Progenitor cell of endocrine pancreas (in vitro differentiated cells): ENCODE measurements at places on chromosomes 2 and 18. TPM values are rescaled to one million over a fixed set of nuclear protein-coding genes. Genes with fewer than 3 reads are reported as not detected.

- H3K4me3 ChIP-seq, result no peak overlapping the region
- no peaks in the 10 kb centered on the region for H3K27me3 ChIP-seq
- no peak for DNase-seq
Observed at GRCh38 chr2:168156661-168157060, 90.7 kb downstream of the STK39 start.

GRCh38 chr2:64787019-64787365 lies 133.3 kb upstream of the SERTAD2 start:
- DNase-seq, result no peak
- H3K4me3 ChIP-seq, result no peak overlapping the region
- H3K27ac ChIP-seq, result no peak overlapping the region
- no peaks in the 10 kb centered on the region for H3K36me3 ChIP-seq

DNA sequence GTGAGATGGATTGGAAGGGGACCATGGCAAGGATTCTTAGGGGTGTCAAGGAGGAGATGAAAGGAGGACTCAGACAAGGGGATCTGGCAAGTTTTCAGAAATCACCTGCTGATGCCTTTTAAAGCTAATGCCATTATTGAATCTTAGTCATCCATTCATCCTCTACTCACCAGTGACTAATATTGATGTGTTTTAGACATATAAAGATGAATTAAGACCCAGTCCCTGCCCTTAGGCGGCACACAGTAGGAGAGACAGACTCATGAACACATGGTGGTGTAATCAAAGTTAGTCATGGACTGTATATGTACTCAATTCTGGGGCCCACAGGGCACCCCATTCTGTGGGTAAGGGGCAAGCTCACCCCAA lies 56.5 kb upstream of the ATL2 start:
- peaks cover 3% of the 10 kb centered on the region for H3K27me3 ChIP-seq
- H3K36me3 ChIP-seq, result no peaks in the 10 kb centered on the region
- peaks cover 15% of the 10 kb centered on the region for H3K4me1 ChIP-seq
- DNase-seq, result no peak

DNA sequence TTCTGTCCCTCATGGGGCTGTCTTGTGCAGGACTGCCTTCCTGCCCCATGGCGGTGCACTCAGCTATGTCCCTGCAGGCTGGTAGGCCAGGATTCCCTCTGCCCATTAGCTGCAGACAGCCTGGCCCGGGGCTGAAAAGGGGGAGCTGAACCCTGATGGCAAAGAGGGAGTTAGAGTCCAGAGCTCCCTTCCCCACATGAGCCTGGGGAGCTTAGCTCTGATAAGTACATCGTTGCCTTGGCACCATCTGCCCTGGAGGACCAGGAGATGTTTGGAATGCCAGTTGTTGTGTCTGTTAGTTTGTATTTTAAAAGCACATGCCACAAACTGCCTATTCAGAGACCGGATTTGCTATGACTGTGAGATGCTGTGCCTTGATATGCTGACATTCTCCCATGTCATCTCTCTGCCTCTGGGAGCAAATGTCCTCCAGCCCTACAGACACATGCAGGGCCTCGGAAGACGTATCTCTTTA lies 65.1 kb upstream of the AFF3 start:
- H3K4me3 ChIP-seq, result no peak overlapping the region
- DNase-seq, result no peak
- no peaks in the 10 kb centered on the region for H3K4me1 ChIP-seq
- no peak overlapping the region for H3K27ac ChIP-seq

DNA sequence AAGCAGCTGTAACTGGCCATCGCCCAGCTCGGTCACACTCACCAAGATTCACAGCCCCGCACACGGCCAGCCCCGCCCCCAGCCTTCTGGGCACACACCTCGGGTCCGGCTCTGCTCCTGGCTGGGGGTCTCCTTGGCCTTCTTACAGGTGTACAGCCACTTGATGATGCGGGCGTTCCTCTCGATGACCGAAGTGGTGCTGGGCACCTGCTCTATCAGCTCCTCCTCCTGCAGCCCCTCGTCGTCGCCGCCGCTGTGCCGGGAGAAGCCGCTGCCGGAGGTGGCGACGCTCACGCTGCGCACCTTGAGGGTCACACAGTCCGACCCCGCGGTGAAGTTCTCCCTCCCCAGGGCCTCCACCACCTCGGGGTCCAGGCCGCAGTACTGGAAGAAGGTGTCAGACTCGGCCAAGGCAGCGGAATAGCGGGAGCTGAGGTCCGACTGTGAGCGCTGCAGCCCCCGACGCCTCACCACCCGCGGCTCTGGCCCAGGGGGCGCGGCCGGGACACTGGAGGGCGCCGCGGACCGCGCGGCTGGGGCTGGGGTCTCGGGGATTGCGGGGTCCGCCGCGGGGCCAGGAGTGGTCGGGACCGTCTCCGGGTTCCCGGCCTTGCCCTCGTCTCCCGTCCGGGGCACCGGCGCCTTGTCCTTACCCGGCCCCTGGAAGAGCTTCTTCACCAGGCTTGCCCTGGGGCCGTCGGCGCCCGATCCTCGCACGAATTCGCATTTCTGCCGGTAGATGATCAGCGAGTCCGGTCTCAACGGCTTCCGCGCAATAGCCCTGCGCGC lies 769 bp downstream of the FAM110C start:
- H3K27ac ChIP-seq, result peak overlapping the region; percentile 89
- H3K36me3 ChIP-seq, result peaks cover 3% of the 10 kb centered on the region
- H3K4me1 ChIP-seq, result peaks cover 20% of the 10 kb centered on the region

GRCh38 chr2:15400240-15400826 lies 160.8 kb downstream of the NBAS start:
- H3K27ac ChIP-seq, result no peak overlapping the region
- no peak overlapping the region for H3K4me3 ChIP-seq
- peaks cover 3% of the 10 kb centered on the region for H3K4me1 ChIP-seq
- peaks cover 11% of the 10 kb centered on the region for H3K36me3 ChIP-seq
- H3K27me3 ChIP-seq, result no peaks in the 10 kb centered on the region

DNA sequence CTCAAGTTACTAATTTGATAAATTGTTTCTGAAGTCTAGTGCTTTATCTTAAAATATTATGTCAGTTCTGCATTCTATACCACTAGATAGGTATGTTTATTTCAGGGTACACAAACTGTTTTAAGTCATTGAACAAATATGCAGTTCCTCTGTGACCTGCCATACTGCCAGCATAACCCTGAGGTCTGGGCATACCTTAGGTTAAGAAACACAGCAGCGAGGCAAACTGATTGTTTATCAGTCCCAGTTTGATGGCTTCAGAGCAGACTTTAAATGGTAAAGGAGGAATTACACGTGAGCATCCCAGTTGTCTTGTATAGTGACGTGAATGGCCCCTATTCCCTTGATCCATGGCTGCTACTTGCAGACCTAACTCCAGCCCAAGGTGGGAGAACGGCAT lies 186.4 kb upstream of the LRRTM1 start:
- H3K4me1 ChIP-seq, result peaks cover 13% of the 10 kb centered on the region
- H3K27me3 ChIP-seq, result no peaks in the 10 kb centered on the region
- no peak for DNase-seq
- H3K4me3 ChIP-seq, result no peak overlapping the region
- no peaks in the 10 kb centered on the region for H3K36me3 ChIP-seq
- H3K27ac ChIP-seq, result no peak overlapping the region

DNA sequence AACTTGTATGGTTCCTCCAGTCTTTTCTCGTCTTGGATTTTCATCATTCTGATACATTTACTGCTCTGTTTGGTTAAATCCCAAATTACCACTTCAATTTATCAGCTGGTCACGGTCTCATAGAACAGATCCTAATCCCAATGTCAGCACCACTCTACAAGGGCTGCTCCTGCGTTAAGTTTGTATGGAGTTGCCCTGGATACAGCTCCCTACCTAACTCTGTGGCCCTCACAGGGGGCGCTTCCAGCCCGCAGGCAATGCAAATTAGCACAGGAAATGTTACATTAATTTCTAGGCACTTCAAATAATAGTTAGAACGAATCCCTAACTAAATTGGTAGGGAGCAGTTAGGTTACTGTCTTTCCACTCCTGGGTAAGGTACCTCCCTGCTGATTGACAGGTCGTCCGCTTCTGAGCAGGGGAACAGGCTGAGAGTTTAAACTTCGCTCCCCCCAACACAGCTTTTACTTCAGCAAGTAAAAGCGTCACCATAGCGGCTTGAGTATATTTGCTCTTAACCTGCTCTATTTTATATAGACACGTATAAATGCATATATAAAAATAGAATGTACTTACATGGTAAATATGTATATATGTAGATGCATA lies 238.5 kb upstream of the FANCL start:
- no peak for DNase-seq
- H3K36me3 ChIP-seq, result no peaks in the 10 kb centered on the region
- H3K27ac ChIP-seq, result no peak overlapping the region
- peaks cover 18% of the 10 kb centered on the region for H3K4me1 ChIP-seq
- H3K4me3 ChIP-seq, result no peak overlapping the region

GRCh38 chr18:48922226-48922800 lies 28.5 kb downstream of the SMAD7 start:
- peaks cover 22% of the 10 kb centered on the region for H3K36me3 ChIP-seq
- DNase-seq, result no peak
- H3K27me3 ChIP-seq, result no peaks in the 10 kb centered on the region
- H3K4me1 ChIP-seq, result peaks cover 40% of the 10 kb centered on the region
- H3K27ac ChIP-seq, result no peak overlapping the region
- H3K4me3 ChIP-seq, result no peak overlapping the region

DNA sequence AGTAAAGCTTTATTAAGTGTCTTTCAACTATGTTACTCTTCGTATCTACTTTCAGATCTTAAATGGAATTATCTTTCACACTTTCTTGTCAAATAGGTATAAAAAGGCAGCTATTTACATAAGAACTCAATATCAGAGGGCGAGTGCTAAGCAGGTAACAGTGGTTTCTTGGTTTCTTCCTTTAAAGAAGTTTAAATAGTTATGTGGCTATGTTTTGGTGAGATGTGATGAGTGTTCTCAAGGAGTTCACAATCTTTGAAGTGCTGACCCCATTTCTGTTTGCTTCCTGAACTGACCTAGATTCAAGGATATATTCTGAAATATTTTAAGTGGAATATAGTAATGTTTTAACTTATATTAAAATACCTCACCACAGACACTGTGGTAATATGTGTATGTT lies 161.9 kb downstream of the DPP4 start:
- DNase-seq, result no peak
- H3K4me1 ChIP-seq, result peaks cover 2% of the 10 kb centered on the region

GRCh38 chr2:43882312-43882711 lies 43.5 kb downstream of the ABCG8 start:
- no peak for DNase-seq
- H3K27ac ChIP-seq, result peak overlapping the region; percentile 38
- H3K36me3 ChIP-seq, result peaks cover 4% of the 10 kb centered on the region
- peaks cover 13% of the 10 kb centered on the region for H3K27me3 ChIP-seq
- no peak overlapping the region for H3K4me3 ChIP-seq

GRCh38 chr18:23735021-23735464 lies 45.8 kb downstream of the LAMA3 start:
- H3K27me3 ChIP-seq, result peaks cover 39% of the 10 kb centered on the region
- H3K36me3 ChIP-seq, result no peaks in the 10 kb centered on the region
- no peak for DNase-seq
- no peak overlapping the region for H3K4me3 ChIP-seq
- H3K4me1 ChIP-seq, result peaks cover 1% of the 10 kb centered on the region
- no peak overlapping the region for H3K27ac ChIP-seq

GRCh38 chr18:34548120-34548972 lies 161.8 kb upstream of the DTNA start:
- H3K4me1 ChIP-seq, result peaks cover 39% of the 10 kb centered on the region
- no peak overlapping the region for H3K4me3 ChIP-seq
- no peak for DNase-seq
- H3K27ac ChIP-seq, result no peak overlapping the region
- H3K27me3 ChIP-seq, result no peaks in the 10 kb centered on the region

DNA sequence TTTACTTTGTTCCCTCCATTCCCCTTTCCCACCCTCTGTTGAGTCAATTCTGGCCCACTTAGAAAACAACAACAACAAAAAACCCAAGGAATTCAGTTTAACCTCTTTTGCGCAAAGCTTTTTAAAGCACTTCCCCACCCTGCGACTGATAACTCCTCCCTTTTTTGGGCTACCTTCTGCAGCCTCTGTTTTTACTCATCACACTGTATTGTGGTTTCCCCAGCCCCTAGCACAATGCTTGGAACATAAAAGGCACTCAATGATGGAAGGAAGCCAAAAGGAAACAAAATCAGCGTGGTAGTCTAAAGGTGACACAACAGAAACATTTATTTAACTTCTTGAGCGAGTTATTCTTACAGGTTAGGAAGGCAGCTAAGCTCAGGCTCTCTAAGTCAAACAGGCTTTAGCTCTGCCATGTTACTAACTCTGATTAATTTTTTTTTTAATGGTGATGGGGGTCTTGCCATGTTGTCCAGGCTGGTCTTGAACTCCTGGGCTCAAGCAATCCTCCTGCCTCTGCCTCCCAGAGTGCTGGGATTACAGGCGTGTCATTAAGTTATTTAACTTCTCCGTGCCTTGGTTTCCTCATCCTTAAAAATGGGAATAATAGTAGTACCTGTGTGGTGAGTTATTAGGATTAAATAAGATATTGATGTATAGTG lies 1.3 kb downstream of the CEP68 start:
- DNase-seq, result no peak
- peak overlapping the region; percentile 85 for H3K27ac ChIP-seq
- peak overlapping the region; percentile 74 for H3K4me3 ChIP-seq
- no peaks in the 10 kb centered on the region for H3K36me3 ChIP-seq

- DNase-seq, result no peak
- peak overlapping the region; percentile 100 for H3K27ac ChIP-seq
- H3K27me3 ChIP-seq, result no peaks in the 10 kb centered on the region
- H3K36me3 ChIP-seq, result no peaks in the 10 kb centered on the region
- peaks cover 14% of the 10 kb centered on the region for H3K4me1 ChIP-seq
Observed at GRCh38 chr2:218396688-218397462, 2.8 kb upstream of the CTDSP1 start.

DNA sequence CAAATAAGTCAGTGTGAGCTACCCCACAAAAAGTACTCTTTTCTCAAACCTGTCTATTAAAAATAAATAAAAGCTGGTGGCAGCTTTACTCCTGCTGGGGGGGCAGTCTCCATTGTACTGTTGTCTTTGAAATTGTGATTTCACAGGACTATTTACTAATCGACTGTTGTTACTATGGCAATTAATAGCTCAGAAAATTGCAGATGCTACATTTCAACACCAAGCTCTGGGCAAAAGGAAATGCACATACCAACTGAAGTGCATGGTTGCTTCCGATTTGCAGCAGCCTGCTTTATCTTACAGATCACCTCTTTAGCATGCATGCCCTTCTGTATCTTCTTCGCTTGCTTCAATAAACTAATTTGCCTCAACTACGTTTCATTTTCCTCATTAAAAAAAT lies 117.6 kb upstream of the DAPL1 start:
- no peak for DNase-seq
- no peaks in the 10 kb centered on the region for H3K27me3 ChIP-seq
- peak overlapping the region; percentile 56 for H3K27ac ChIP-seq
- H3K4me1 ChIP-seq, result no peaks in the 10 kb centered on the region

- no peak overlapping the region for H3K27ac ChIP-seq
- H3K27me3 ChIP-seq, result peaks cover 17% of the 10 kb centered on the region
- DNase-seq, result no peak
- peaks cover 17% of the 10 kb centered on the region for H3K4me1 ChIP-seq
- H3K4me3 ChIP-seq, result no peak overlapping the region
Observed at GRCh38 chr2:20145497-20146193, 79.3 kb downstream of the SDC1 start.

The PIEZO2 gene
- total RNA-seq, result 1.7 TPM in 2 replicates

The NT5DC4 gene
- not detected in 2 replicates for total RNA-seq

The CERKL gene
- 2.6 and 2.9 TPM in 2 replicates for total RNA-seq

The REG3A gene
- not detected in 2 replicates for total RNA-seq

The LIPG gene
- 34.1 and 34.4 TPM in 2 replicates for total RNA-seq

The NMUR1 gene
- not detected in 2 replicates for total RNA-seq

The C2orf78 gene
- not detected in 2 replicates for total RNA-seq

The LIMS4 gene
- 0.74 and 1.4 TPM in 2 replicates for total RNA-seq

The PLGLB2 gene
- 7.2 and 8.3 TPM in 2 replicates for total RNA-seq

The MEP1B gene
- not detected in 2 replicates for total RNA-seq

The INSIG2 gene
- 34.3 and 35.3 TPM in 2 replicates for total RNA-seq
